Hair follicular keratinocyte (primary cell): ENCODE measurements at places on chromosomes 7 and 10. TPM values are rescaled to one million over a fixed set of nuclear protein-coding genes. Genes with fewer than 3 reads are reported as not detected.

The CD36 gene
- total RNA-seq, result 0.47 TPM in 1 of 2 replicates, not detected in the other

The NME8 gene
- total RNA-seq, result not detected in 2 replicates

The CPN1 gene
- not detected in 2 replicates for total RNA-seq

The TUBB8 gene
- total RNA-seq, result not detected in 2 replicates
